Stimulated activated CD4-positive, alpha-beta T cell treated with anti-CD3 and anti-CD28 coated beads, Interleukin-4, amount 100 ng/mL, for 48 hours (primary cell): ENCODE measurements at places on chromosomes 4 and X.

GRCh38 chrX:103549916-103550315 is 30.6 kb upstream of the RAB40A start:
- DNase-seq: no peak

- DNase-seq: no peak
Measured at GRCh38 chr4:183757060-183757459, 98.0 kb downstream of the TRAPPC11 start.

- DNase-seq: no peak
Measured at GRCh38 chr4:26105815-26106699, 192.0 kb downstream of the SMIM20 start.

- DNase-seq: no peak
Measured at GRCh38 chr4:23135792-23136645, 443.3 kb downstream of the GBA3 start.

GRCh38 chrX:22090181-22090580 is 58.1 kb downstream of the PHEX start:
- DNase-seq: no peak

DNA sequence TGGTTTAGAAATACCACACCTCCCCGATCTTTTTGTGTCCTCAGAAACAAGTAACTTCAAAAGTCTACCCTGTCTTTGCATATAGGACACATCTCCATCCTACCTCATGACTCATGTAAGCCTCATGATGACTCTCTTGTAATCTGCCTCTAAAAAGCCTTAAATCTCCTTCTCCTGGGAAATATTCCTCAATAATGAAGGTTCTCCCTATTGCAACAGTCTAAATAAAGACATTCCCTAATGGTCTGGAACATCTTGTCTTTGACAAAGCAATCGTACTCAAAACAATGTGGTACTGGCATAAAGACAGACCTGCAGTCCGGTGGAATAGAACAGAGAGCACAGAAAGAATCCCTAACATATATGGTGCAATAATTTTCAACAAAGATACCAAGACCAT is 257.7 kb downstream of the OPHN1 start:
- no peak for DNase-seq
